ENCODE measurements at places on chromosomes 1 and 21.

DNA sequence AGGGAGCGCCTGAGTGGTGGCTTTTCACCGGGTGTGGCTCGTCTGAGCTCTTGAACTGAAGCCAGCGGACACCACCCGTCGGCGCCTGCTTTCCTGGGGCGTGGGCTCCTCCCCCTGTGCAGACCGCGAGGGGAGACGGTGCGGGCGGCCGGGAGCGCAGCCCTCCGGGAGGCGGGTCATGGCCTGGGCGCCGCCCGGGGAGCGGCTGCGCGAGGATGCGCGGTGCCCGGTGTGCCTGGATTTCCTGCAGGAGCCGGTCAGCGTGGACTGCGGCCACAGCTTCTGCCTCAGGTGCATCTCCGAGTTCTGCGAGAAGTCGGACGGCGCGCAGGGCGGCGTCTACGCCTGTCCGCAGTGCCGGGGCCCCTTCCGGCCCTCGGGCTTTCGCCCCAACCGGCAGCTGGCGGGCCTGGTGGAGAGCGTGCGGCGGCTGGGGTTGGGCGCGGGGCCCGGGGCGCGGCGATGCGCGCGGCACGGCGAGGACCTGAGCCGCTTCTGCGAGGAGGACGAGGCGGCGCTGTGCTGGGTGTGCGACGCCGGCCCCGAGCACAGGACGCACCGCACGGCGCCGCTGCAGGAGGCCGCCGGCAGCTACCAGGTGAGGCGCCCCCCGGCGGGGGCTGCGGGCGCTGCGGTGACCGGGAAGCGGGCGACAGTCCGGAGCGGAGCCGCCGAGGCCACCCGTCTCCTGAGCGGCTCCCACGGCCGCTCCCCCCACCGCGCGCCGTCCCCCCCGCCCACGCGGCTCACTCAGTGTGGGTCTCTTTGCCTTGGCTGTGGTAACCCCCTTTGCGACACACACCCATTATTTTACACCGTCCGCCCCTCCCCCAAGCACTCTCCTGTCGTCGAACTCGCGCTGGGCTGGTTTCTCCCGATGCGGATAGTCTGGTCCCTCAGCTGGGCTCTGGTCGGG lies at the start of gene TRIM58:
Gene TRIM58, plus strand, starts transcription at position 119 of the 916 bp plus-strand sequence. Its CDS starts 60 bp downstream, at position 179.
- no peak for DNase-seq

DNA sequence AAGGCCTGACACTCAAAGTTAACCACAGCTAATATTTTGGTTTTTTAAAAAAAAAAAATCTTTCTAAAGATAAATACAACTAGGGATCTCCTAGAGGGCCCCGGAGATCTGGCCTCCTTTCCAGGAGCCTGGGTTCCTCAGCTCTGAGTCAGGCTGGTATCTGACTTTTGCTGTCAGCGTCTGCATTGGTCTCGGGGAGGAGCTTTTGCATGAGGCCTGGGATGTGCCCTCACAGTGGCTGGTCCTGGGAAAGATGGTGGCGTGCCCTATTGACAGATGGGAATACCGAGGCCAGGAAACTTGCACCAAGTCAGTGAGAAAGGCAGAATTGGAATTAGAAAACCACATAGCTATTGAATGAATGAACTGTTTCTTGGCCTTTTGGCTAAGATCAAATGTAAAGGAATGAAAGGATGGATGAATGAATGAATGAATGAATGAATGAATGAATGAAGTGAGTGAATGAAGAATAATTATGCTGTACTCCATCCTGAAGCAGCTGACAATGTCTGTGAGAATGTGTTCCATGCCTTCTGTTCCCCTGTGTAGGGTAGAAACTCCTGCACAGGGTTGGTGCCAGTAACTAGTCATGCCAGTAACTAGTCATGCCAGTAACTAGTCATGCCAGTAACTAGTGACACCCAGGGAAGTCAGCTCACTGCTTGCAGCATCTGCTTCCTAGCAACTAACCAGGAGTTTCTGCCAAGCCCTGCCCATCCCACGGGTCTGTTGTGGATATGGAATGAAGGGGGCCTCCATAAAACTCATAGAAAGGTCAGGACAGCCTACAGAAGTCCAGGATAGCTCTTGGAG lies 242.5 kb upstream of the VAMP3 start:
- DNase-seq: no peak

- no peak for DNase-seq
Observed at GRCh38 chr1:206524739-206525364, 17.5 kb downstream of the RASSF5 start.

- no peak for DNase-seq
Observed at GRCh38 chr1:206952171-206952570, 5.9 kb upstream of the PIGR start.

DNA sequence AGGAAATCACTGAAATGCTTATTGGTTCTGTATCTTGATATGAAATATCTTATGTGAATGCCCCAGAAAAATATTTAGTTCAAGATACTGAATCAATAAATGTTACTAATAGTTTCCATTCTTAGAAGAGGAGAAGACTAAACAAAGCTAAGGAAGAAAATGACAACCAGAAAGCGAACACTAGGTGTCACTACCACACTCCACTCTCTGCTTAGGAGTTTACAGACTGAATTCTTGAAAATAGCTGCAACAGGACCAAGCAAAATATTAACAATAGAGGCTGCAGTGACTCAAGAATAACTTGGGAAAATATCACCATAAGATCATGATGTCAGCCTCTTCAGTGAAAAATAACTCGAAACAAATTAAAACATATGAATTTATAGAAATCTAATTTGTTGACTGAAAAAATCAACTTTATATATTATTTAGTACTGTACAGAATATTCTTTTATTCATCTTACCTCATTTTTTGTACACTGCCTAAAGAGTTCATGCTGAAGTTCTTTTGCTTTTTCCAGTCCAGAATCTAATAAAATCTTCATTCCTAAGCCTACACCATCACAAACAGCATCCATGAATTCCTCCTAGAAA lies 61.6 kb downstream of the KIF14 start:
- DNase-seq: peak; percentile 24

- DNase-seq: peak; percentile 27
Observed at GRCh38 chr1:62144238-62144831, 50.3 kb upstream of the L1TD1 start.

DNA sequence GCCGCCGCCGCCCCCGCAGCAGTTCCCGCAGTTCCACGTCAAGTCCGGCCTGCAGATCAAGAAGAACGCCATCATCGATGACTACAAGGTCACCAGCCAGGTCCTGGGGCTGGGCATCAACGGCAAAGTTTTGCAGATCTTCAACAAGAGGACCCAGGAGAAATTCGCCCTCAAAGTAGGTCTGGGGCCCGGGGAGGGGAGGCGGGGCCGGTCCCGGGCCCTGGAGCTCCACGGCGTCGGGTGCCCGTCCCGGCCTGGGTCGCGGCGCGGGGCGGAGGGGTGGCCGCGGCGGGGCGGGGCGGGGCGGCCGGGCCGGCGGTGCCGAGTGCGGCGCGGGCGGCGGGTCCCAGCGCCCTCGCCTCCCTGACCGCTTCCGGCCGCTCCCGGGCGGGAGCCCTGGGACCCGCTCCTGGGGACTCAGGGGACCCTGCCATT lies 646 bp downstream of the MAPKAPK2 start:
- no peak for DNase-seq

DNA sequence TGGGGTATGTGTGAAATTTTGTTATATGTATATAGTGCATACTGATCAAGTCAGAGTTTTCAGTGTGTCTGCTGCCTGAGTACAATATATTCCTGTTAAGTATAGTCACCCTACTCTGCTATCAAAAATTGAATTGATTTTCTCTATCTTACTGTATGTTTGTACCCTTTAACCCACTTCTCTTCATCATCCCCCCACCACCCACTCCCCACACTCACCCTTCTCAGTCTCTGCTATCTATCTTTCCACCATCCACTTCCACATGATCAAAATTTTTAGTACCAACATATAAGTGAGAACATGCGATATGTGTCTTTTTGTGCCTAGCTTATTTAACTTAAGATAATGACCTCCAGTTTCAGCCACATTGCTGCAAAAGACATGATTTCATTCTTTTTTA lies 4.2 kb downstream of the LY9 start:
- no peak for DNase-seq

- DNase-seq: no peak
Observed at GRCh38 chr1:14815175-14815877, 216.8 kb downstream of the KAZN start.

- peak; percentile 96 for DNase-seq
Observed at GRCh38 chr1:235917267-235917811, 50.6 kb upstream of the LYST start.

DNA sequence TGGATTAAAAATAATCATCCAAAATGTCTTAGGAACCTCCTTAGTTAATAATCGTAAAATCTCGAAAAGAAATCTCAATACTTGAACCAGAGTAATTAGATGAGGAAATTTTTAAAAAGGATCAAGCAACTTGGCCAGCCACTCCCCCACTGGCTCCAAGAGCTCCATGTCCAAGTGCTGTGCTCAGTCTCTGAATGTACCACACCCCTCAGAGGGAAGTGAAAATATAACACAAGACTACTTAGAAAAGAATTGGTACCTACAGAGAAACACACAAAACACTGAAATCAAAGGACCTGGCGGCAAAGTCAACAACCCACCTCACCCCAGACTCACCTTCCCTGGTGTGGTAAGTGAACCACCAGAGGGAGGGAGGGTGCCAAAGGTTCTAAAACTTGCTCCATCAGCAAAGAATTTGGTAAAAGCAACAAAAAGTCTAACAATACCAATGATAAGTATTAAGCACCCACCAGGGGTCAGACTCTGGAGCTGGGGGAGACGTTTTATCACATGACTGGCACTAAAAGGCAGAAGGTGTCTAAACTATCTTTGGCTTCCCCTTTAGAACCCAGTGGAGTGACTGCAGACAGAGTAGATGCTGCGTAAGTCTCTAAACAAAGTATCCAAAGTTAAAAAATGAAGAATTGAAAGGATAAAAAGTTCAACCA lies 14.0 kb downstream of the LBR start:
- no peak for DNase-seq

DNA sequence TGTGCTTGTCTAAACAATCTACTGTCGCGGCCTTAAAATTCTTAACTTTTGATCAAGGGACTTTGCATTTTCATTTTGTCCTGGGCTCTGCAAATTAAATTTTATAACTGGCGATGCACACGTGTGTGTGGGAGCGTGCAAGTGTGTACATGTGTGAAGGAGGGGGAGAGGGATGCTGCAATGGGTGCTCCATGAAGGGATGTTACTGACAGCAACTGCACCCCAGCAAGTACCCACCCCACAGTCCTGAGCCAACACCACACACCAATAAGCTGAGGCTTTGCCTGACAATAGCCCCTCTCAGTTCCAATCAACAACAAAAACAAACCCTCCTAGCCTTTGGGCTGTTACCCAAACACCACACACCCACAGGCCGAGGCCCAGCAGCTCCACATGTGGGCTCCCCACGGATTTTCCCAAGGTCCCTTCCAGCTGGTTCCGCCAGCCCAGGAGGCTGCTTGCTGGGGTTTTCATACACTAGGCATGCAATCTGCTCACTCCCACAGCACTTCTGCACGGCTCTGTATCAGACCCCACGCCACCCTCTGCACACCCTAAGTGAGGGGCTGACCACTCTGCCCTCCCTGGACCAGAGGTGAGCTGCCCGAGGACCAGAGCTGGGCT lies 32.8 kb upstream of the IFFO2 start:
- DNase-seq: no peak

DNA sequence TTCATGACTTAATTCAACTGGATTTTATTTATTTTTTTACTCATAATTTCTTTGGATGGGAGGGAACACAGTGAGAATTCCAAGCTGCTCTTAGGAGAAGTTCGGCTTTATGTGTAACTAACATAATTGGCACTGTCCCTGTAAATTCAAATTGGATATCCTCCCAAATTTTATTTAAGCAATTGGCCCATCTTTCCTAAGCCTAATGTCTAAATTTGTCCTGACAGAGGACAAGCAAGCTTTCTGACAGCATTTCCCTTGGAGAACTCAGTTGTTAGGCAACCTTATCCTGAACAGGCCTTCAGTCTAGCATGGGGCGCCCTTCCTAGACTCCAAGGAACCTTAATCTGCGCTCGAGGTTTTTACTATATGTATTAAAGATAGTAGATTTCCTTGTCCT lies 550.3 kb downstream of the NUF2 start:
- peak; percentile 31 for DNase-seq

- no peak for DNase-seq
Observed at GRCh38 chr1:198809247-198809646, 170.4 kb downstream of the PTPRC start.

DNA sequence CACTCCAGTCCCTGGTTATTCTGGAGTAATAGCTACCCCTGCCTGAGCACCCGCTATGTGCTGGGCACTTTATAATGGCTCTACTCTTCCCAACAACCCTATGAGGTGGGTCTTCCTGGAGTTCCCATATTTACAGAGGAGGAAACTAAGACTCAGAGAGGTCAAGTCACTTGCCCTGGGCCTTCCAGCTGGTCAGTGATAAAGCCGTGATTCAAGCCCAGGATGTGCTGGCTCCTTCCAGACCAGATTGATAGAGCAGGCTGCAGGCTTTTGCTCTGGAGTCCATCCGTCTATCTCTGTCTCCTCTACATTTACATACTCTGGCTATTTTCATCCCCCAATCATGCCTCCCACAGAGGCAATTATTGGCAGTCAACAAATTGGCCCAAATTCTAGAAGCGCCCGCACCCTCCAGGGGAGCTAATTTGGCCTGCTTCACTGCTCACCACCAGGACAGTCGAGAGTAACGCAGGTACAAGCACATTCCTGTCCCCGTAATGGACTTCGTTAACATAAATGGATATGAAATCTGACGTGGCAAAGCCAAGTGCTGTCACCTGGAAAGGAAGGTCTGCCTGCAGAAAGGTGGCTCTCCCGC lies 39.8 kb upstream of the SELENON start:
- no peak for DNase-seq

GRCh38 chr1:112706505-112707220 lies at the start of gene RHOC:
Gene RHOC, minus strand, starts transcription at chr1:112707127. Its CDS starts 3,328 bp downstream, at chr1:112703799.
- peak; percentile 18 for DNase-seq

- no peak for DNase-seq
Observed at GRCh38 chr21:44377922-44378645, 24.7 kb downstream of the TRPM2 start.

DNA sequence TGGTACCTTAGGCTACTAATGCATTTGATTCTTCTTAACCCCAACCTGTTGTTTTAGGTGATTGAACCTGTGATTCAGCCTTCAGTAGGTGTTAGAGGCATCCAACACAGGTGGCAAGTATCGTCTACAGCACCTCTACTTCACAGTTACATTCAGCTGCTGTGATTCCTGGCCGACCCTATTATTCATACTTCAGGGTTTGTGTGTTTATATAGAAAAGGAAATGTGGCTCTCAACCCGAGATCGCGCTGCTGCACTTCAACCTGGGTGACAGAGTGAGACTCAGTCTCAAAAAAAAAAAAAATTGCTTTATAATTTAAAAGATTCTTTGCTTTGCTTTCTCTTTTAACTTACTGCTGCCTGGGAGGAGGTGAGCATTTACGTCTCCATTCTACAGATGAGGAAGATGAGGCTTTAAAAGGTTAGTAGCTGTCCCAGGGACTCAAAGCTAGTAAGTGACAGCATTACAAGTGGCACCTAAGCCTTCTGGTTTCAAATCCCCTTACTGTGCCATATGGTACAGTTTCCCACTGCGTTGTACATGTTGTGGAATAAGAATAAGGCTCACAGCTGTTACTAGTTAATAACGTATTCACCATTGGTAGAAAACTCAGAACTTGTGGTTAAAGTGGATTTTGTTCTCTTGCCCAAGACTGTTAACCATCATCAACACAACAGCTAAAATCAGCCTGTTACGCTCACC lies 9.9 kb upstream of the GPR25 start:
- no peak for DNase-seq

- no peak for DNase-seq
Observed at GRCh38 chr1:51190961-51191360, 45.1 kb upstream of the RNF11 start.

- no peak for DNase-seq
Observed at GRCh38 chr1:184810735-184811343, 56.2 kb upstream of the EDEM3 start.

Data from AG09319 (cell line).